Activated naive CD4-positive, alpha-beta T cell treated with anti-CD3 and anti-CD28 coated beads, Interleukin-2, amount 10 ng/mL, durations not matched to agents 7 days and 5 days (primary cell): ENCODE measurements at places on chromosomes 7 and 10.
A peak's percentile ranks its signal among the peaks of the same experiment; 100 is the strongest.

- no peaks in the 10 kb centered on the region for H3K27me3 ChIP-seq
- H3K27ac ChIP-seq, result no peak overlapping the region
- peaks cover 4% of the 10 kb centered on the region for H3K36me3 ChIP-seq
- no peaks in the 10 kb centered on the region for H3K4me1 ChIP-seq
Measured at GRCh38 chr7:144596953-144597352, 193.5 kb upstream of the NOBOX start.

DNA sequence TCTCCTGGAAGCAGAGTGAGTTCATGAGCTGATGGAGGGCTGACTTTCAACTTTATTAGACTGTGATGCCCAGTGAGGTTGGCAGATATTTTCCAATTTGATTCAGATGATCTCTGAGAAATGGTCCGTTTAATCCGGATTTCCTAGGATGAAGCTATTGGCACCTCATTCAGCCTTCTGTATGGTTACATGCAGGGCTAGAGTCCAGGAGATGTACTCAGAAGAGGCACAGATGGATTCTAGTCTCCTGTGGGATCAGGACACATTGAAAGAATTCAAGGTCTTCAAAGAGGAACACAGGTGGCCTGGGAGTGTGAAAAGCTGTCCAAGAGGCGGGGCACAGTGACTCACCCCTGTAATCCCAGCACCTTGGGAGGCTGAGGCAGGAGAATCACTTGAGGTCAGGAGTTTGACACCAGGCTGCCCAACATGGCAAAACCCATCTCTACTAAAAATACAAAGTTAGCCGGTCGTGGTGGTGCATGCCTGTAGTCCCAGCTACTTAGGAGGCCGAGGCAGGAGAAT, 23.0 kb upstream of the RHEB start:
- H3K27ac ChIP-seq, result no peak overlapping the region
- peaks cover 57% of the 10 kb centered on the region for H3K27me3 ChIP-seq
- H3K4me1 ChIP-seq, result peaks cover 9% of the 10 kb centered on the region
- no peak for DNase-seq
- H3K36me3 ChIP-seq, result no peaks in the 10 kb centered on the region
- H3K4me3 ChIP-seq, result no peak overlapping the region

DNA sequence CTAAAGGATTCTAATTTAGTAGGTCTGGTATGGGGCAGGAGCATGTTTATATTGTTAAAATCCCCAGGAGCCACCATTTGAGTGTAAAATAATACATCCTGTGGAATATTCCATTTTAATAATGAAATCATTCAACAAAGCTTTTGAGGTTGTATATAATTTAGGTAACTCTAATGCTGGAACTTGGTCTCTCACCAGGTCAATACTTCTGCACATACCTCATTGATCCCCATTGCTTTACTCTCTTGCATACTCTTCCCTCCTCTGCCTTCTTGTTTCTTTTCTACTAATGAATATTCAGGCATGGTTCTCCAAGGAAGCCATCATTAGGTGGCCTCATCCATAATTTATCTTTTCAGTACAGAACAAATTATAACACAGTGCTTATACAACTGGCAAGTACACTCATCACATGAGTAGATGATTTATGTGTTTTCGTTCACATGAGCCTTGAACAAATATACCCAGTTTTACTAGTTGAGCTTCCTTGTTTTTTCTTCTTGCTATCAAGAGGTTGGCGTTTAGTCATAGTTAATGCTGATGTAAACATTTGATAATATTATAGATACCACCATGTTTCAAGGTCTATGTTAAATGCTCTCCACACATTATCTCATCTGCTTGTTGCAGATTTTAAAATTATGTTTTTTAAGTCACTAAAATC, 7.2 kb downstream of the PALS2 start:
- H3K36me3 ChIP-seq, result no peaks in the 10 kb centered on the region
- H3K4me1 ChIP-seq, result peaks cover 14% of the 10 kb centered on the region
- no peak for DNase-seq
- no peaks in the 10 kb centered on the region for H3K27me3 ChIP-seq

GRCh38 chr10:98446661-98447221, at the start of gene HPS1:
Gene HPS1 (minus strand): TSS chr10:98446935. CDS start chr10:98443240, 3,695 bp downstream.
- peak within 1 kb of the TSS; percentile 89 for H3K27ac ChIP-seq
- peak; percentile 86 for DNase-seq
- peaks cover 39% of the 10 kb centered on the region for H3K4me1 ChIP-seq
- peak within 1 kb of the TSS; percentile 93 for H3K4me3 ChIP-seq

DNA sequence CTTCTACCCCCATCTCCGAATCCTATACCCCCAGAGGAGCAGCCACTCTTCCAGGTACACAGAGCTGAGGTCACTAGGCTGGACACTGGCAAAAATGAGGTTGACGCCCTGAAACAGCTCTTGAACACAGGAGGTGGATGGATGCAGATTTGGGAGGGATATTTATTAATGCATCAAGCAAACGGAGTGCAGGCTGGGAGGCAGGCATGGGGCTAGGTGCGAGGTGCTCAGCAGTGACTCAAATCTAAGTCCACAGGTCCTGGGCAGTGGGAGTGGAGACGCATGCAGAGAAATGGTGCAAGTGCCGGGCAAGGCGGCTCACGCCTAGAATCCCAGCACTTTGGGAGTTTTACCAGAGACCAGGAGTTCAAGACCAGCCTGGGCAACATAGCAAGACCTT, 11.0 kb downstream of the GUSB start:
- no peak overlapping the region for H3K4me3 ChIP-seq
- no peak overlapping the region for H3K27ac ChIP-seq
- no peaks in the 10 kb centered on the region for H3K4me1 ChIP-seq
- H3K27me3 ChIP-seq, result no peaks in the 10 kb centered on the region
- no peak for DNase-seq
